Activated CD4-positive, CD25-positive, alpha-beta regulatory T cell treated with anti-CD3 and anti-CD28 coated beads, Interleukin-2, amount 50 U/mL, for 16 hours (primary cell): ENCODE measurements at places on chromosomes 6 and 20.

DNA sequence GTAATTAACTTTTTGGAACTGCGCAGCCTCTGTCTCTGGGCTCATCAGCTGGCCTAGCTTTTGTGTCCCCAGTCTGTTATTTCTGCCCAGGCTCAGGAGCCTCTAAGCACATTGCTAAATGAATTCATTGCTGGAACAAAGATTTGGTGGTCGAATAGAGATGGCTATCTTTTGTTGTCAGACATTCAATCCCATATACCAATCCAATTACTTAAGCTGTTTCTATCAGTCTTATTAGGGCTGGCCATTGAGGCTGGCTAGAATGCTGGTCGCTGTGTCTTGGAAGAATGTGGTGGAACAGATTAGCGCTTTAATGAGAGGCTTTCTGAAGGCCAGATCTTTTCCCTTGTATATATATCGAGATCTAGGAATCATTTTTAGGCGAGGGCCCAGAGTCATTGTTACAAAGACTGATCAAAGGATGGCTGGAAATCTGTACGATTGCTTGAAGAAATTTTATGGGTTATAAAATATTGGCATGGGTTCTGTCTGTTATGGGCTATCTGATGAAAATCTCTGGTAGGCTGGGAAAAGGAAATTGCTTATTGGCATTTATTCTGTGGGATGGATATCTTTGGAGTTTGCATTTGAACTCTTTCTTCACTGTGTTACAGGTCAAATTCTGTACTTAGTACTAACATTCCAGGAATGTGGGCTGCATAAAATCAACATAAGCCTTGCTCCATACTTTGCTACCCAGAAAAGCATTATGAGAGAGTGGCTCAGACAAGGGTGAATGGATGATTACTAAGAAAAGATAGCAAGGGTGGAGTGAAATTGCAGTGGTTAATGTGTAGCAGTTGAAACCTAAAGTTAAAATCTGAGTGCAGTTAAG lies 34.8 kb upstream of the JAG1 start:
- DNase-seq, result no peak

GRCh38 chr20:51372176-51372803 lies 170.2 kb downstream of the NFATC2 start:
- DNase-seq, result peak; percentile 18

- DNase-seq, result no peak
Measured at GRCh38 chr6:69693762-69694161, 103.0 kb downstream of the LMBRD1 start.

- DNase-seq, result no peak
Measured at GRCh38 chr6:57159127-57159526, 13.0 kb upstream of the BAG2 start.
